ENCODE measurements at places on chromosomes 1 and 21.

DNA sequence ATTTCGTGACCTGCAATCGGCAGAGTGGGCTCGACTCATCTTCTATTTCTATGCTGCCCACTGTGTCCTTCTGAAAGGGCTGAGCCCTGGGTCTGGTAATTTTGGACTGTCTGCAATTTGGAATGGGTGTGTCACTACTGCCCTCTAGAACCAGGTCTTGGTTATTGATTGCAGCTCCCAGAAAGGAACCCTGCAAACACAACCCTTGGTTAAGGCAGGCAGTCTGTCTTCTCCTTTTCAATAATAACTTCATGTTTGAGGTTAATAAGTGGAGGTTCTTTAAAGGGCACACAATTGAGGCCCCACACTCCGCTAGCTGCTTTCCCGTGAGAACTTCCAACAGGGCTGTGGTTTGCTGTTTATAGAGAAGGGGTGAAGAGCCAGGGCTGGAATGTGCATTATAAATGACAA is 79.9 kb upstream of the LYST start:
- no peak for DNase-seq

DNA sequence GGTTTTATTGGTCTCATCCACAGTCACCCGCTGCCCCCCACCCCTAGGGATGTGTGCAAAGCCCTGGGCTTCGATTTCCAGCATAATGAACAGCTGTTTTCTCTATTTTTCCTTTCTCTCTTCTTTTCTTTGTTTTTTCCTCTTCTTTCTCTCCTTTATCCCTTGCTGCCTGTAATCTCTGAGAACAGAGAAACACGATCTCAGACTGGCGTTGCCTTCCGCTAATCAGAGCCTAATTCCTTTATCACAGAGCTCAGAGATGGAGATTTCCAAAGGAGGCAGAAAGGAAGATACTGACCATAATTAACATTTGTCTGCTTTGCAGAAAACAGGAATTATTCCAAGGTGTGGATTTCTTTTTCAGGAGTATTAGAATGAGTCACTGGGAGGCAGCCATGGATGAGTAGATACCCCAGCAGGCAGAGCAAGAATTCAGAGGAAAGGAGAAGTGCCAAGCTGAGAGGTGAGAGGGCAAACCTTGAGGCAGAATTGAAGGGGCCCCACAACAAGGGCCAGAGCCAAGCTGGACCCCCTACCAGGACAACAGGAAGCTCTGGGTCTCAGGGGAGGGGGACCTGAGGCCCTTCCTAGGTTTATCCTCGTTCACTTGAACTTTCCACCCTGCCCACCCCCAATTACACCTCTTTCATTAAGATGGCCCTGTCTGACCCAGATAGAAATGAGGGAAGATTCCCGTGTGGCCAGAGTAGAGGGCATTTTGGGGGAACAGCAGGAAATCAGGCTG is 33.3 kb downstream of the MATN1 start:
- DNase-seq, result no peak

GRCh38 chr1:86477256-86477655 is 8.5 kb downstream of the CLCA1 start:
- no peak for DNase-seq

- no peak for DNase-seq
These were observed 29.9 kb downstream of the PSMG1 start for GRCh38 chr21:39153373-39153772.

DNA sequence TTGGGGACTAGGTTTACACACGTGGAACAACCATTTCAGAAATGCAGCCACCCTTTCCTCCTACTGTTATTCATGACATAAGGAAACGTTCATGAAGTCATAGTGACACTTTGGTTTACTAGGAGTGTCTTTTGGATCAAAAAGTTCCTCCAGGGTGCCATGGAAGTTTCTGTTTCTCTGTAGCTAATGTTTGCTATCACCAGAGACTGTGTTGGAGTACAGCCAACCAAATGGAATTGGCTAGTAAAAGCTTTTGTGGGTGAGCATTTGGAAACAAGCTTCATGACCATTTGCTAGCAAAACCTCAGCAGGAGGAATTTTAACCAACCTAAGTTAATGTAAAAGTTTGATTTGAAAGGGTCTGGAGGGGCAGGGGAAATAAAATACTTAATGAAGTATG is 43.9 kb upstream of the ADGRL2 start:
- DNase-seq, result no peak

- DNase-seq, result no peak
These were observed 311.4 kb downstream of the BARHL2 start for GRCh38 chr1:90405726-90406125.

GRCh38 chr1:198935306-198935921 is 296.6 kb downstream of the PTPRC start:
- DNase-seq, result no peak

DNA sequence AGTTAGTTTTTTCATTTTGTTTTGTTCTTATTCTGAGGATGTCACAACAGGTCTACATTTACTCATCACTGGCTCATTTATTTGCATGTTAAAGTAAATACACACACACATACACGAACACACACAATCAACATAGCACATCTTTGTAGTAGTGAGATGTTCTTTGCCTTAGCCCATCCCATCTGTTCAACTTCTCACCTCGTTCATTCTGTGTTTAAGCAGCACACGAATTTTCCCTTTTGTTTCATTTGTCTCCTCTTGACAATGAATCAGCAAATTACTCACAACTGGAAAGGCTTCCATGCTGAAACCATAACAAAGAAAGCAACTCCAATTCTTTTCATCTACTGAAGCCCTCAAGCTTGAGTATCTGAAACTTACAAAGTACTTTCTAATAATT is 133.3 kb upstream of the CHRM3 start:
- no peak for DNase-seq

Data from GM19239 (cell line).